CD4-positive, alpha-beta T cell treated with Interleukin-12 subunit alpha and Interleukin-12 subunit beta, for 1 hour (primary cell): ENCODE measurements at places on chromosomes 5 and 9.

DNA sequence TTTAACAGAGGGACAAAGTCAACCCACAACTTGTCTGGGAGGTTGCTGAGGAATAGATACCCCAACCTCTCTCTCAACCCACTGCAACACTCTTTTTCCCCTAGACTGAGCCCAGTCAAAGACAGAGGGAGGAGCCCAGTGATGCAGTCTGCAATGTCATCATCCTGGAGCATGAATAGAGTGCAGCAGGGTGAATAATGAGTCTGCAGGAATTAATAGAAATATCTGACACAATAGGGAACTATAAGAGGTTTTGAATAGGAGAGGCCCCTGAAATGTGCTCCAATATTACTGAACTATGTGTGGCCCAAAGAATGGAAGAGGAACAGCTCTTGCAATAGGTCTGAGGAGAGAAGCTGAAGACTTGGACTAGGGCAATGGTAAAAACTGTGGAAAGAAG lies 59.1 kb downstream of the PDCD1LG2 start:
- DNase-seq = no peak

GRCh38 chr9:97293207-97293721 lies 14.2 kb upstream of the CCDC180 start:
- DNase-seq = no peak

DNA sequence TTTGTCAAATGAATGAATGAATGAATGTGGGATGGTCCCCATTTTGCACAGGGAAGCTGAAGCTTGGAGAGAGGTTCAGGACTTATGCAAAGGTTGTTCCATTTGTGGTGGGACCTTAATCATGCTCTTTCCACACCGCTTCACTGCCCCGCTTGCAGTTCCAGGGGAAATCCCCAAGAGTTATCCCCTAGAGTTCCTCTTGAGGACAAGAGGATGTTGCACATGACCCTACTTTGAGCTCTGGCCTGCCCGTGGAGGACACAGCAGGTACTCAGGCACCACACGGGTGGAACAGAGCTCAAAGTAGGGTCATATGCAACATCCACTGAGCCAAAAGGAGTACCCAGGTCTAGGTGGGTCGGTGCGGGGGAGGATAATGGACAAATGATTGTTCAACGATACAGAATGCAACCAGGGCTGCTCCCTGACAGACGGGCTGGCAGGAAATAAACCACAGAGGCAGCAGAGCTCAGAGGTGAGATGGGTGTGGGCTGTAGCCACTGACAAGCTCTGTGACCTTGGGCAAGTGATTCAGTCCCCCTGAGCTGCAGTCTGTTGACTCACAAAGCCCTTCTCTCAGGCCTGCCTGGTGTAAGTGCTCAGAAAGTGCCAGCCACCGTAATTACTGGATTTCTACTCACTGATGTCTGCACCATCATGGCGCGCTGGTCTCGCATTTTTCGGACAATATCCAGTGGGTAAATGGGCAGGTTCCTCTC lies 60.3 kb upstream of the EPB41L4B start:
- no peak for DNase-seq

DNA sequence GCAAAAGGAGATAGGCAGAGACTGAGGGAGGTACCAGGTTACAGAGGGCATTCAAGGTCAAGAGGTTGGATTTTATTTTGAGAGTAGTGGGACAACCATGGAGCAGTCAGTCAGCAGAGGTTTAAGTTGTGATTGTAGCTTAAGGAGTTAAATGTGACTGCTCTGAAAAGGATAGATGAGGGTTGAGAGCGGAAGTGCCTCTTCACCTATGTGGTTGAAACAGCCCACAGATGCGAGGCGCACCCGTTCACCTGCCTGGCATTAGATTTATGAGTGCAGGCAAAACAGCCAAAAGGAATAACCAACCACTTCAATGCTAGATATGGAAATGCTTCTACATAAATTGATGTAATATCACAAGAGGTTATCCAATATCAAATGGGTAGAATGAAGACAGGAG lies 8.4 kb downstream of the ZNF474 start:
- peak; percentile 16 for DNase-seq

- no peak for DNase-seq
Observed at GRCh38 chr9:80664327-80665210, 1024.8 kb downstream of the TLE1 start.

GRCh38 chr5:52017567-52017966 lies 634.3 kb downstream of the ISL1 start:
- DNase-seq = no peak

- no peak for DNase-seq
Observed at GRCh38 chr9:27485158-27485557, 38.9 kb upstream of the IFNK start.

DNA sequence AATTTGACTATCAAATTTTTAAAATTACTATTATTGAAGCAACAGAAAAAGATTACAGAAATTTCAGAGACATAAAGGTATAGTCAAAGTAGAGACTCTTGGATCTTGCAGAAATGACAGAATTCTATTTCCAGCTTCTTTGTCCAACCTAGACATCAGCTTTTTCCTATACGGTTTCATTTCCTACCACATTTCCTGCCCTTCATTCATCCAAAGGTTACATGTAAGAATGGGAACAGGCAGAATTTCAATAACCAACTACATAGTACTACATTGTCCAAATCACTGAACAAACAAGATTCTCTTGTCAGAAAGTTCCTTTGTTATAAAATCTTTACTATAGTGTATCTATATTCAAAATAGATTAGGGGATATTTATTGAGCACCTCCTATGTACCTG lies 124.9 kb downstream of the FANCC start:
- no peak for DNase-seq

DNA sequence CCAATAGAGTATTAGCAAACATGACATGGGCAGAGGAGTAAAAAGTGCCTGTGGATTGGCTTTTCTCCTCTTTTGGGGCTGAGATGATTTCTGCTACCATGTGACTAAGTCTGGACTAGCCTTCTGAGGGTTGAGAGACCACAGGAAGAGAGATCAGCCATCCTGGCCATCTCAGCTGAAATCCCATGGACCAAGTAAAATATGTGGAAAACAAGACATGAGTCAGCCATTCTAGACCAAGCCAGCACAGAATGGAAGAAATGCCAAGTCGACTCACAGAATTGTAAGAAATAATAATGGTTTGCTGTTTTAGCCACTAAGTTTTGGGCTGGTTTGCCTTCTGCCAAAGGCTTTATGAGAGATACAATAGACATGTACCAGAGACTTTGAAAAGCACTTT lies 377.8 kb downstream of the CHSY3 start:
- DNase-seq = no peak

DNA sequence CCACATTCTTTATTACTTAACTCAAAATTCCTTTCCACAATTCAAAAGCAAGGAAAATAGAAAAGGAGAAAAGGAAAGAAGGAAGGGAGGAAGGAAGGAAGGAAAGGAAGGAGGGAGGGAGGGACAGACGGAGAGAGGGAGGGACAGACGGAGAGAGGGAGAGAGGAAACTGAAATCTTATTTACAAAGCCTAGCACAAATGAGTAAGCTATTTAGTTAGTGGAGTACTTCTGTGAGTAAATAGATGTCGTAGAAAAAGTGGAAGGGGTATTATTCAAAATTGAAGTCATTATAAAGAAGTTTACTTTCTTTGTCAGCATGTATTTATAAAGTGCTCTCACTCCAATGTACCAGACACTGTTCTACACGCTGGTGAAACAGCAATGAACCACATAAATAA lies 177.9 kb downstream of the CETN3 start:
- no peak for DNase-seq

DNA sequence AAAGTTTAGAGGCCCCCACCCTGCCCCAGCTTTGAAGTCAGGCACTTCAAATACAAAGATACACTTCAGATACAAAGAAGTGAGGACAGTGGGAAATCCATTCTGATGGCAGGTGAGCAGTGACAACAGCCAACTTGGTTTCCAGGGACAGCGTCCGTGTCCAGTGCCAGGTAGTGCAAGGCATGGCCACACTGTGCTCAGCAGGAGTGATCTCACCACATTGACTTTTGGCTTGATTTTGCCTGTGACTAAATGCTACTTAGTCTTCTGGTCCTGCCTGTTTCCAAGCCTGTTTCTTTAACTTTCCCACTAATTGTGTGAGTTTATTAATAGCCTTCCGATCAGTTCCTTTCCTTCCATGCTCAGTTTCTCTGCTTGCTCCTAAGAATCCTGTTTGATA lies 72.6 kb upstream of the PALM2AKAP2 start:
- DNase-seq = no peak

DNA sequence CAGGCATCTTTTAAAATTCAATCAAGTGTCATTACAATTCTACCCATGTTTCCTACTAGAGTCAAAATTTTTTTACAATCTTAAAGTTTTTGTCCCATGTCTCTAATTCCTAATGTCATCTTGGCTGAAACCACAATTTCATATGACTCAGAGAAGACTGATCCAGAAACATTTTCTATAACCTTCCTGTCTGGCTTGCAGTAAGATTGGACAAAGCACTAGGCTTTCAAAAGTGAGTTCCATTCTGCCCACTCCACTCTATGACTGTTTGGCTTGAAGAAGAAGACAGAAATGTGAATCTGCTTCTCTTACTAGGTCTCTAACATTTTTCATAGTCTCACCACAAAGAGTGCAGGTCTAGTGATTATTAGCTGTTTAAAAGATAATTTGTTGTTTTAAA lies 88.8 kb downstream of the NR3C1 start:
- no peak for DNase-seq

- DNase-seq = peak; percentile 74
Observed at GRCh38 chr9:34986540-34987047, 3.0 kb upstream of the DNAJB5 start.

GRCh38 chr5:132489871-132490483 lies 596 bp downstream of the IRF1 start:
- peak; percentile 56 for DNase-seq

DNA sequence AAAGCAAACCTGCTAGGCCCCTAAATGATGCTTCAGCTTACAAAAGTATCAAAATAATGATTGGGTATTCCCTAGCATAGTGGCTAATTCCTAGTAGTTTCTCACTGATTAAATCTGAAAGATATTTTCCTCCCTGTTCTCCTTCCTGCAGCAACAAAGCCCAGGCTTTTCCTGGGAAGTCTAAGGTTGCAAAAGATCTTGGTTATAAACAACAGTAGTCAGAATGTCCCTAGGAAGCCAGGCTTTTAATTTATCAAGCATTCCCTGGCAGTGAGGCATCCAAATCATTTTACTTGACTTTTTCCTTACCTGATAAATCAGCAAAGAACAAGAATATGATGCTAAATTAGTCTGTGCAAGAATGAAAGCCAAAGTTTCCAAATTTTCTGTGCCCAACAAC lies 272.0 kb downstream of the PDE4D start:
- DNase-seq = no peak

- no peak for DNase-seq
Observed at GRCh38 chr9:110573305-110573704, 6.2 kb downstream of the SVEP1 start.

GRCh38 chr9:115517335-115518075 lies 399.5 kb upstream of the TNC start:
- DNase-seq = no peak

GRCh38 chr9:122315534-122315933 lies 50.9 kb downstream of the MRRF start:
- DNase-seq = no peak

DNA sequence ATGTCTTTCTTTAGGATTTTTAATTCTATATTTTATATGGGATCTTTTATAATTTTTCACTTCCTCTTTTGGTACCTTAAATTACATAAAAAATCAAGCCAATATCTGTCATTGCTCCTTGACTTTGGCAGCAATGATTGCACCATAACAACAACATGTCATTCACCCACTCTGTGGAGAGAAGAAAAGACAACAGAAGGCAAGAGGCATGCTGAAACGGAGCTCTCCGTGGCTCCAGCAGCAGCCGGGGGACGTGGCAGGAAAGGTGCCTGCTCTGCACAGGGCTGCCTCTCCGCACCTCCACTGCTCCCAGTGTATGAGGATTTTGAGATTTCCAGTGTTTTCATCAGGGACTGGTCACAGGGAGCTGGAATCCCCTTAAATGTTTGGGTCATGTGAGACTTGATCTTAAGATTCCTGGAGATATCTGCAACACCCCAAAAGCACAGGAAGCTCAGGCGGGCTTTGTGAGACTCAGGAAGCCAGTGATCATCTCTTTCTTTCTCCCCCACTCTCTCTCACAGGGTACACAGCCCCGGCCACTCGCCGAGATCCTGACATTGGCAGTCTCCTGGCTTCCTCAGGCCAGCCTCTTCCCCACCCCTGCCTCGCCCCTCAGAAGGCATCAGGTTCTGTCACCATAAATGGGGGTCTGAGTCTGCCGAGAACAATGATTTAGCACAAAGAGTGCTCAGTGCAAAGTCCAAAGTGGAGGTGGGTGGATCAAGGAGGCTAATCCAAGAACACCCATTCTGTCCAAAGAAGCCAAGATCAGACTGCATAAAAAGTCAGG lies 74.6 kb downstream of the ACTL7B start:
- DNase-seq = no peak

DNA sequence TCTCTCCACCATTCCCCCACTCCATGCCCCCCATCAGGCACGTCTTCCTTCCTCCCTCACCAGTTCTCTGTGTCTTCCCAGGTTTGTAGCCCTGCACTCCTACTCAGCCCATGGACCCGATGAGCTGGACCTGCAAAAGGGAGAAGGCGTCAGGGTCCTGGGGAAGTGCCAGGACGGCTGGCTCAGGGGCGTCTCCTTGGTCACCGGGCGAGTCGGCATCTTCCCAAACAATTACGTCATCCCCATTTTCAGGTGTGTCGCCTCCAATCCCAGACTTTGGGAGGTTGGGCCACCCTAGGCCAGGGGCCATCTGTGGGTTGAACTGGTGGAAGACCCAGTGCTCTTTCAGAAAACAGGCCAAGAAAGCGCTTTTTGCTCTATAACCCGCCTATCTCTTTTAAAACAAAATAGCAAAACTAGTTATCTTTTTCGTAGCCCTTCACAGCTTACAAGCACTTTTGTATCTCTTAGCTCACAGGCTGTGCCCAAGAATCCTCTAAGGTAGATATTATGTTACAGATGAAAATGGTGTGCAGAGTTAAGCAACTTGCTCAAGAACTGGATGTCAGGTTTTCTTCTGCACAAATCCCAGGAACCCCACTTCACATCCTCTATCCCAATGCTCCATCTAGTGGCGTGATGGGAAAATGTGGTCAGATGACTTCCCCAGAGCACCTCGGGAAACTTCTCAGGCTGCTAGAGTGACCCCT lies 56.2 kb downstream of the PLAC8L1 start:
- DNase-seq = no peak

DNA sequence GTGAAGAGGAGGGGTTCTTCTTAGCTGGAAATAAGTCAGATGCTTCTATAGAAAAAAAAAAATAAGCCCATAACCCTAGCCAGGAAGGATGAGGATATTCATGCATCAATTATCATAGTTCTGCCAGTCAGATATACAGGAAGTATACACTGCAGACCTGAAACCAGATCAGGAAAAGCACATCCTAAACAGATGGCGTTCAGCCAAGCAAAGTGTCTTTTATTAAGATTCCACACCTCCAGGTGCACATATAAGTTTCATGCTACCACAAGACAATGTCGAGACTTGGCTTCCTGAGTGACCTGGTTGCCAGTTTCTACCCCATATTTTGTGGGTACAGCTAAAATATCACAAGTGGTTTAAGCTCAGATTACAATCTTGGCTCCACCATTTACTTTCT lies 108.3 kb downstream of the CETN3 start:
- DNase-seq = no peak

GRCh38 chr5:43110606-43111170 lies 10.0 kb upstream of the ZNF131 start:
- DNase-seq = peak; percentile 51

- DNase-seq = no peak
Observed at GRCh38 chr5:150109921-150110320, 23.6 kb upstream of the CSF1R start.

- DNase-seq = no peak
Observed at GRCh38 chr5:110916381-110917049, 155.0 kb upstream of the TSLP start.
